IPS DF 6.9 (cell line): ENCODE measurements at places on chromosomes 2 and 18.

DNA sequence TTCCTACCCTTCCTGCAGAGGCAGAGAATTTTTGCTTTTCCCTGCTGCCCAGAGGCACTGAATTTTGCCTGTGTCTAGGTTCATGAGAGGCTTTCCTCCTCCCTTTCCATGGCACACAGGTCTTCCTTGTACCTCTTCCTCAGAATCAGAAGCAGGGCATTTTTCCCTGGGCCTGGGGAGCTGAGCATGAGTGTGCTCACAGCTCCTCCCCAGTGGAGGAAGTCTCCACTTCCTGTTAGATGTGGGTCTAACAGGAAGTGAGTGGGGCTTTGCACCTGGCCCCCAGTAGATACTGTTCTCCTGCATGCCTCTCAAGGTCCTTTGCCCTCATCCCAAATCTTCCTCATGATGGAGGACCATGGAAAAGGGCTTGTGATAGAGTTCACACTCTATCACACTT lies 297.2 kb upstream of the FIGN start:
- DNase-seq = no peak

GRCh38 chr2:178392215-178392614 lies 58.8 kb downstream of the PRKRA start:
- no peak for DNase-seq

DNA sequence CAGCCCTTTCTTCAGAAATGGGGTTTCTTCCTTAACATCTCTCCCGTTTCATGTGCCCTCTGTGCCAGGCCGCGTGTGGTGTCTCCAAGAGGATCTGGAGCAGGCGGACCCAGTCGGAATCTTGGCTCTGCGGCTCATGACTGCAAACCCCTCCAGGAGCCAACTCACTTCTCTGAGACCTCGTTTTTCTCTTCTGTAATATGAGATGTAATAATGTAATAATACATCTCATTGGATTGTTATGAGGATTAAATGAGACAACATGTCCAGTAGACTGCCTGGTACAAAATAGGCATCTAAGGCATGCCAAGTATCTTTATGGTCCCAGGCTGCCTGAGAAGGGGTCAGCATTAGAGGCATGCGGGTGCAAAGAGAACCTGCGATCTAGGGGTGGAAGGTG lies 221.3 kb upstream of the REV1 start:
- DNase-seq = no peak

DNA sequence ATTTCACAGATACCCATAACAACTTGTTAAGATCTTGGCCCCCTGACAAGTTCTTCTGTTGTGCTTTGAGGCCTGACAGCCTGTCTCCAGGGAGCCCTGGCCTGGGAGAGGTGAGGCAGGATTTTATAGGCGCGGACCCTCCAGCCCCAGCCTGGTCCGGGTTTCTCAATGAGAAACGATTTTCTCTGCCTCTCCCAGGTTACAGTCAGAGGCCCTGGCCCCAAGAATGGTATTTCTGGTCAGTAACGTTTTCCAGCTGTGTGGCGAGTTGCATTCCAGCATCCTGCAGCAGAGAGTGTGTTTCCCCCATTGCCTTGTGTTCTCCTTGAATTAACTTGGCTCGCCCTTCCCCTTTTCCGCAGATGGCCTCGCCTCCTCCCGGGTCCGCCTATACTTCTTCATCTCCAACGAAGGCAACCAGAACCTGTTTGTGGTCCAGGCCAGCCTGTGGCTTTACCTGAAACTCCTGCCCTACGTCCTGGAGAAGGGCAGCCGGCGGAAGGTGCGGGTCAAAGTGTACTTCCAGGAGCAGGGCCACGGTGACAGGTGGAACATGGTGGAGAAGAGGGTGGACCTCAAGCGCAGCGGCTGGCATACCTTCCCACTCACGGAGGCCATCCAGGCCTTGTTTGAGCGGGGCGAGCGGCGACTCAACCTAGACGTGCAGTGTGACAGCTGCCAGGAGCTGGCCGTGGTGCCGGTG lies 3.0 kb downstream of the INHBB start:
- DNase-seq = no peak

- DNase-seq = no peak
Measured at GRCh38 chr2:27615316-27615715, 13.5 kb downstream of the CCDC121 start.

GRCh38 chr2:9574331-9574730 lies 18.7 kb upstream of the ADAM17 start:
- DNase-seq = no peak

GRCh38 chr2:144671695-144672455 lies 152.0 kb upstream of the ZEB2 start:
- DNase-seq = no peak

- DNase-seq = no peak
Measured at GRCh38 chr2:148948868-148949267, 73.8 kb downstream of the KIF5C start.

DNA sequence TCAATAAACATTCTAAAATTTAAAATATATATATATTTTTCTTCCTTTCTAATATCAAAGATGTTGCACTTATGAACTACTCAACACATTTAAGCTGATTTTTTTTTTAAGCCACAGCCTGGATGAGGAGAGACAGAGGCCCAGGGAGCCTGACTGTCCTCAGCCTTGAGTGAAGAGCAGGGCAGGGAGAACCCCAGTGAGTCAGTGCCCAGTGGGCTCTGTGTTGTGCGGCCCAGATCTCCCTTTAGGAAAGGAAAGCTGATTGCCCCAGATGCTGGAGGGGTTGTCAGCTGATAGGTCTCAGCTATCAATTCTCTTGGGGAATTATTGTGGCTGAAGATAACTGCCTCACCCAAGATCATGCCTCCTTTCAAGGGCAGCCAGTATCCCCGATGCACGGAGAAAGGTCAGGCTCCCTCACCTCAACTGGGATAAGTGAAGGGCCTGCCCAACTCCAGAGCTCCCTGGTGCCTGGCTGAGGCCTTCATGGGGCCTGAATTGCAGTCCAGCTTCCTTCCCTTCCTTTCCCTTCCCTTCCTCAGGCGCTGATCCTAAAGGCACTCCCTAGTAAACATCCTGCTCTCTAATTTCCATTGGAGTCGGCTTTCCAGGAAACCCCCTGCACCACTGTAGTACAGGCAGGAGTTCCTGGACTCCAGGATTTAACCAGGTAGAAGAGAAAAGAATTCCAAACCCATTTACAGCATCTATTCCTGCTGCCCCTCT lies 106.9 kb upstream of the ATL2 start:
- no peak for DNase-seq

DNA sequence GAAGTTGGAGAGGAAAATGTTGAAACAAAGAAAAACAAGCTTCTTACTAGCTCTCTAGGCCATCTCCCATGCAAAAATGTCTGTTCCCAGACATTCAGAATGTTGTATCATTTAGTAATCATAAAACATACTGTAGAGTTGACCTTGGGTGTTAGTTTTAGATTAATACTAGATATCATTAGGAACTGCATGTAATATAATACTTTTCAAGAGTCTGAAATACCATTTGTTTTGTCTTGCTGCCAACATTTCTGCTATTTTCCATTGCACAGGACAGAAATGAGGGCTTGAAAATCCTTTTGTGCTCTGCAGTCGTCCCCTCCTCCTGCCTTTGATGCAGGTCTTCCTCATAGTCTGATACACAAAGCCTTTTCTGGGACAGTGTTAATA lies 89.5 kb upstream of the RBMS1 start:
- no peak for DNase-seq

DNA sequence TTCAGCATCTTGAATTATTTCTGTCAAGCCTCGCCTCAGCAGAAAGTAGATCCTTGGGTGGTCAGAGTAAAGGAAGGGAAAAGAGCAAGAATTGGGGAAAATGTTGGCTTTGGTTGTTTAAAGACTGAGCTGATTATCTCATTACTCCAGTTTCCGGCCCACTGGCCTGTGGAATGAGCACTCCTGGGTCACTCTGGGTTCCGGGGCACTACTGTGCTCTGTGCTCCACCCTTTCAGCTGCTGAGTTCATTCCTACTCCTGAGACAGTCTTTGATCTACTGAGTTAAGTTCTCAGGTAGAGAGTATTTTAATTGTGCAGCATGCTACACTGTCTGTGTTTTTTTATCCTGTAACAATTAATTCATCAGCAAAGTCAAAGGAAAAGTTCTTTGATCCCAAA lies 427.7 kb downstream of the CDH2 start:
- no peak for DNase-seq

GRCh38 chr2:240291337-240292034 lies 144.0 kb upstream of the GPC1 start:
- no peak for DNase-seq
